ENCODE measurements at places on chromosomes 2 and 18.
A peak's percentile ranks its signal among the peaks of the same experiment; 100 is the strongest.

DNA sequence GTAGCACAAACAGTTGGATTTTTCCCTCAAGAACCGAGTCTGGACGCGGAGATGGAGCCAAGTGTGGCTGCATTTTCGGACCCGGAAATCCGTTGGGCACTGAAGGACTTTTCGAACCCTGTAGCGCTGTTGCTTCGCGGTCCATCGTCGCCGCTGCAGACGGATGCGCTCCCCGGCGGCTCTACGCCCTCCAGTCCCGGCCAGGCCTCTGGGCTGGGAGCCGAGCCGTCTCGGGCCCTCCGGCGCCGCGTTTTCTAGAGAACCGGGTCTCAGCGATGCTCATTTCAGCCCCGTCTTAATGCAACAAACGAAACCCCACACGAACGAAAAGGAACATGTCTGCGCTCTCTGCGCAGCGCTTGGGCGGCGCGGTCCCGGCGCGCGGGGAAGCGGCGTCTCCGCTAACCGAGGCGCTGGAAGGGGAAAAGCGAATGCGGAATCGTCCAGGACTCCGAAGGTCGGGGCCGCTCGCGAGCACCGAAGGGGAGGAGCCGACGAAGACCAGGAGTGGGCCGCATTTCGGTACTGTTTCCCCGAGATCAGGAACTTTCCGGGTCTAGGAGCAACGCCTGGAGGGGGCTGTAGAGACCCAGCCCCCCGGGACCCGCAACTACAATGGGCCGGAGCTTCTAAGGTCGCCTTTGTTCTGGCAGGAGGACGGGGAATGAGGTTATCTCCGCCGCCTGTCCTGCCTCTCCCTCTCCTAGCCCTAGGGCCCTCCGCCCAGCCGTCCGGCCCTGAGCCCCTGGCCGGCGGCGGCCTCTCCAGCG is 3.2 kb downstream of the EMX1 start:
- H3K4me1 ChIP-seq, result peaks cover 42% of the 10 kb centered on the region
- peaks cover 81% of the 10 kb centered on the region for H3K27me3 ChIP-seq
- H3K27ac ChIP-seq, result no peak overlapping the region

DNA sequence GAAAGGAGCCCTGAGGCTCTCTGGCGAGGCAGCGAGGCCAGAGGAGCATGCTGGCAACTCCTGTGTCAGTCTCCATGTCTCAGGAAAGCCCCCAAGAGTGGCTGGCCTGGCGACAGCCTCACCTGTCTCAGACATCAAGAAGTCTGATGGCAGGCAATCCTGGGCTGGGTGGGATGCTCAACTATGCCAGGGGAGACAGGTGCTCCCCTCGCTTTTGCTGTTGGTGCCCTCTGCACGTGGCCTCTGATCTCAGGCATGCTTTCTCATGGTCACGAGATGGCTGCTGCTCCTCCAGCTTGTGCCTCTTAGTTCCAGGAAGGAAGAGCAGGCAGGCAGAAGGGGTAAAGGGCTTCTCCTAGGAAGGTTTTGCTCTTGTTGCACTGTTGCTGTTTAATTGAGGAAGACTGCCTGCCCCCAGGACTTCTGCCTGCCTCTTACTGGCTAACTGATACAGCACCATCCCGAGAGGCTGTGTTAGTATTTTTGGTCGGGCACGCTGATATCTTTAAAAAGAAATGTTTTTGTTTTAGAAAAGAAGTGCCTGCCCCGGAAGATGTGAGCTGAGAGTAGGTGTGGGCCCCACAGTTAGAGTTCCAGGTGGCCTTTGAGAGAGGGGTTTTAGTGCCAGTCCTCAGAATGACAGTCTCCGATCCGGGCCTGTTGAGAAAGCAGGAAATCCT is 344.8 kb upstream of the HS6ST1 start:
- no peaks in the 10 kb centered on the region for H3K27me3 ChIP-seq
- no peak for DNase-seq
- H3K36me3 ChIP-seq, result no peaks in the 10 kb centered on the region
- no peak overlapping the region for H3K27ac ChIP-seq
- H3K4me3 ChIP-seq, result no peak overlapping the region
- no peaks in the 10 kb centered on the region for H3K4me1 ChIP-seq

- no peak overlapping the region for H3K27ac ChIP-seq
- H3K36me3 ChIP-seq, result no peaks in the 10 kb centered on the region
- H3K4me3 ChIP-seq, result no peak overlapping the region
- H3K27me3 ChIP-seq, result no peaks in the 10 kb centered on the region
Measured at GRCh38 chr2:170685591-170685990, 29.5 kb upstream of the SP5 start.

GRCh38 chr2:101981504-101981903 is 10.3 kb upstream of the IL1R2 start:
- no peak for DNase-seq
- H3K27ac ChIP-seq, result no peak overlapping the region
- no peak overlapping the region for H3K4me3 ChIP-seq
- H3K4me1 ChIP-seq, result no peaks in the 10 kb centered on the region

- H3K4me3 ChIP-seq, result no peak overlapping the region
- DNase-seq, result no peak
- no peak overlapping the region for H3K27ac ChIP-seq
- no peaks in the 10 kb centered on the region for H3K4me1 ChIP-seq
Measured at GRCh38 chr18:12478269-12479047, 70.7 kb downstream of the PRELID3A start.

DNA sequence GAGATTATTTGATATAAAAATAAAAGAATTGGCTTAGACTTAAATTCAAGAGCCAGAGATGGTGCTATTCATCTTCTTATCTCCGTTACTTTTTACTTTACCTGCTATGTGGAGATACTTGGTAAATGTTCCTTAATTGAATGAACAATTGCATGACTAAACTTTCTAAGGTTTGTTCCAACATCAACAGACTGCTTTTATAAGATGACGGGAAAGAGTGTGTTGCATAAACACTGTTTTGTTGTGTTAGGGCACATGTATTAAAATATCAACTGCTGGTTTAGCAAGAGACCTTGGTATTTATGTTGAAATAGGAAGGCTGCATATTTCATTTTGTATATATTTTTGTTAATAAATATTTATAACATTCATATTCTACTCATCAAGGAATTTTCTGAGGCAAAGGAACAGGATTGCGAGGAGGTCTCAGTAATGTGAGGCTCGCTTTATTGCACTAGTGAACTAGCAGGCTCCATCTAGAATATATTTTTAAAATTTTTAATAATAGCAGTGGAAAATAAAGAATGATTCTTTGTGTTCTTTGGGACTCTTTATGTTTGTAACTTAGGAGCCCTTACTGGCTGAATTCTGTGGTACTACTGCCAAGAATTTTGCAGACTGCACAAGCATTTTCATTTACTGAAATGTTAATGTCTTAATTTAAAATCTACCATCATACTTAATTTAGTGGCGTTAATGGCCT is 10.7 kb upstream of the NFE2L2 start:
- H3K27me3 ChIP-seq, result no peaks in the 10 kb centered on the region
- no peak overlapping the region for H3K27ac ChIP-seq
- no peak overlapping the region for H3K4me3 ChIP-seq
- no peak for DNase-seq
- no peaks in the 10 kb centered on the region for H3K36me3 ChIP-seq

DNA sequence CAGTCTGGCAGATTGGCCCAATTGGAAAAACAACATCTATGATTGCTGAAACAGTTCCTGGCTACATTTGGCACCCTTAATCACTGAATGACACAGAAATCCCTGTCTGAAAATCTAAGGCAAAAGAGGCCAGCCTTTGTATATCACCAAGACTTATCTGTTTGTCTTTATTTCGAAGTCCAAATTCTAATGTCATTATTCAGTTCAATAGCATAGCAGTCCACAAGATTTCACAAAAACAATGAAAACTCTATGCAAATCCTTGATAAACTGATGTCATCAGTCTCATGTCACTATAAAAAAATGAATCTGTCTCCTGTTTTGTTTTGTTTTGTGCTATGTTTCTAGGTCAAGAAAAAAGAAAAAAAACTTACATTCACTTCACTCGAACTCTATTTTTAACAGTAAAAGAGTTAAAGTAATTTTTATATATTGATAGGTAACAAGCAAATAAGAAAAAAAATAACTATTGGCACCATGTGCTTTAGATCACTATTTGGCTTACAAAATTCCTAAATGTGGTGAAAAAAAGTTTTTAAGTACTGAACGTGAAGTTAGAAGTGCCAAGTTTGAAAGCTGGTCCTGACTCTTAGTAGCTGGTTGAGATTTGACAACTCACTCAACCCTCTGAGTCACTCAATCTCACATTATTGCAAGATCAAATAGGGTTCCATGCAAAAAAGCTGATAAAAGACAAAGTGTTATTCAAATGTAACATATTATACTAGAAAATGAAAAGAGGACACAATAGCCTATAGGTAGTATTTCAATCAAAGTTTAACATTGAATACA is 359.3 kb downstream of the IRS1 start:
- peaks cover 9% of the 10 kb centered on the region for H3K4me1 ChIP-seq
- peak; percentile 30 for DNase-seq
- H3K36me3 ChIP-seq, result no peaks in the 10 kb centered on the region
- no peak overlapping the region for H3K4me3 ChIP-seq
- no peak overlapping the region for H3K27ac ChIP-seq

DNA sequence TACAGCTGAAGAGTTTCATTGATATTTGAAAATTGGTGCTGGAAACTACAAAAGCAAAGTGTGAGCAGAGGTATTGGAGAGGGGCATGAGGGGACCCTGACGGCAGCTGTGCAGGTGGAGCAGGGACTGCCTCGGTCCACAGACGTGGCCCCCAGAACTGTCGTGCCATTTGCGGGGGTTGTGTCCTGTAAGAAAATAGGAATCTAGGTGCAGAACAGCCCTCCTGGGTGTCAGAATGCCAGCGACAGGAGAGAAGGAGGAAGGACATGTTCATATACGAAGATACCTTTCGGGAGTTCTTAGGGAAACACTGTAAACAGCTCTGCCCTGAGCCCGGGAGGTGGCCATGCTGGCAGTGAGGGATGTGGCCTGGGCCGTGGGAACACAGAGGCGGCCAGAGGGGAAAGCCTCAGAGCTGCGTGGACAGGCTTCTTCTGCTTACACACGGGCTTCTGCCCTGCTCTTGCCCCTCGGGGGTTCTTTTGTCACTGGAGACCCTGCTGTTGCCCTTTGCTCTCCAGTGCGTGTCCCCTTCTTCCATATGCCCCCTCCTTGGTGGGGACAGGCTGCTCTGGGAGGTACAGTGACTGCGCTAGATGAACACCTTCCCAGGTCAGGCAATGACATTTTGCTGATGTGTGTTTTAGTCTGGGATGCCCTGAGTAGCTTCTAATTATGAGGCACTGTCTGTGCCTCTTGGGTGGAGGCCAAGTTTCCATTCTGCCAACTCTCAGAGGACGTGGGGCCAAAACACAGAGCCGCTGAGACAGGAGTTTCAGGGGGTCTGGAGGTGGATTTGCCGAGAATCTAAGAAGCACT is 81.9 kb upstream of the TXNDC2 start:
- H3K27ac ChIP-seq, result peak overlapping the region; percentile 81
- H3K4me1 ChIP-seq, result peaks cover 31% of the 10 kb centered on the region
- H3K36me3 ChIP-seq, result peaks cover 66% of the 10 kb centered on the region
- DNase-seq, result no peak
- no peak overlapping the region for H3K4me3 ChIP-seq
- H3K27me3 ChIP-seq, result no peaks in the 10 kb centered on the region

GRCh38 chr18:22467760-22468553 is 50.2 kb upstream of the CTAGE1 start:
- H3K4me1 ChIP-seq, result no peaks in the 10 kb centered on the region
- no peak overlapping the region for H3K27ac ChIP-seq
- no peaks in the 10 kb centered on the region for H3K36me3 ChIP-seq
- H3K27me3 ChIP-seq, result no peaks in the 10 kb centered on the region

DNA sequence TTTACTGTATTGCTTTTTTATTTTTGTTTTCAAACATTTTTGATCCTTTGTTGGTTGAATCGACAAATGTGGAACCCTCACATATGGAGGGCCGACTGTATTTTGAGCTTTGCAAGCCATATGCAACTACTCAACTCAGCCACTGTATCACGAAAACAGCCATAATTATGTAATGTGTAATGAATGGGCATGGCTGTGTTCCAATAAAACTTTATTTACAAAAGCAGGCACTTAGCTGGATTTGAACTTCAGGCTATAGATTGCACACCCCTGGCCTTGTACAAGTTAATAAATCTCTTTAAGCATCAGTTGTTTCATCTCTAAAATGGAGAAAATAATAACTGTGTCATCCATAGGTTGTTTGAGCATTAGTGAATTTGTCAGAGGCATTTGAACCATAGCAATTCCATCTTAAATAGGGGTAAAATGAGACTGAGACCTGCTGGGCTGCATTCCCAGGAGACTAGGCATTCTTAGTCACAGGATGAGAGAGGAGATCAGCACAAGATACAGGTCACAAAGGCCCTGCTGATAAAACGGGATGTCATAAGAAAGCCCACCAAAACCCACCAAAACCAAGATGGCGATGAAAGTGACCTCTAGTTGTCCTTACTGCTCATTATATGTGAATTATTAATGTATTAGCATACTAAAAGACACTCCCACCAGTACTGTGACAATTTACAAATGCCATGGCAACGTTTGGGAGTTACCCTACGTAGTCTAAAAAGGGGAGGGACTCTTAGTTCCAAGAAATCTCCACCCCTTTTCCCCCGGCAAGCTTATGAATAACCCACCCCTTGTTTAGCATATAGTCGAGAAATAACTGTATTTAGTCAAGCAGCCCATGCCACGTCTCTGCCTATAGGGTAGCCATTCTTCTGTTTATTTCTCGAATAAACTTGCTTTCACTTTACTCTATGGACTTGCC is 13.7 kb upstream of the LTBP1 start:
- H3K36me3 ChIP-seq, result no peaks in the 10 kb centered on the region
- DNase-seq, result no peak
- no peaks in the 10 kb centered on the region for H3K4me1 ChIP-seq
- H3K27ac ChIP-seq, result no peak overlapping the region

- H3K27me3 ChIP-seq, result no peaks in the 10 kb centered on the region
- no peak overlapping the region for H3K4me3 ChIP-seq
- no peaks in the 10 kb centered on the region for H3K36me3 ChIP-seq
Measured at GRCh38 chr2:234446404-234447076, 50.3 kb downstream of the ARL4C start.

GRCh38 chr2:119233326-119234020 is 9.8 kb downstream of the STEAP3 start:
- H3K4me1 ChIP-seq, result peaks cover 8% of the 10 kb centered on the region
- H3K27ac ChIP-seq, result no peak overlapping the region
- no peak for DNase-seq
- H3K27me3 ChIP-seq, result no peaks in the 10 kb centered on the region
- H3K36me3 ChIP-seq, result no peaks in the 10 kb centered on the region

GRCh38 chr2:233275223-233275622 is 23.8 kb downstream of the ATG16L1 start:
- no peak for DNase-seq
- peaks cover 88% of the 10 kb centered on the region for H3K36me3 ChIP-seq
- no peaks in the 10 kb centered on the region for H3K27me3 ChIP-seq
- H3K4me1 ChIP-seq, result peaks cover 6% of the 10 kb centered on the region

- no peaks in the 10 kb centered on the region for H3K27me3 ChIP-seq
- H3K36me3 ChIP-seq, result no peaks in the 10 kb centered on the region
- H3K27ac ChIP-seq, result no peak overlapping the region
- H3K4me3 ChIP-seq, result no peak overlapping the region
- no peak for DNase-seq
- no peaks in the 10 kb centered on the region for H3K4me1 ChIP-seq
Measured at GRCh38 chr2:207676827-207677354, 34.5 kb upstream of the CCNYL1 start.

- peak; percentile 7 for DNase-seq
- H3K27me3 ChIP-seq, result no peaks in the 10 kb centered on the region
- H3K36me3 ChIP-seq, result no peaks in the 10 kb centered on the region
- no peak overlapping the region for H3K27ac ChIP-seq
Measured at GRCh38 chr2:182077448-182078142, 91.9 kb downstream of the PPP1R1C start.

- peaks cover 84% of the 10 kb centered on the region for H3K36me3 ChIP-seq
- H3K27ac ChIP-seq, result no peak overlapping the region
- H3K27me3 ChIP-seq, result no peaks in the 10 kb centered on the region
- no peaks in the 10 kb centered on the region for H3K4me1 ChIP-seq
- H3K4me3 ChIP-seq, result no peak overlapping the region
Measured at GRCh38 chr2:207748993-207749392, 20.7 kb downstream of the FZD5 start.

- DNase-seq, result no peak
- H3K27ac ChIP-seq, result no peak overlapping the region
- no peak overlapping the region for H3K4me3 ChIP-seq
Measured at GRCh38 chr18:46134920-46135675, 30.9 kb downstream of the HAUS1 start.
